ENCODE measurements at places on chromosomes 12 and 14.

GRCh38 chr14:71966528-71966927 lies 34.3 kb downstream of the RGS6 start:
- no peak for DNase-seq

- DNase-seq: no peak
Observed at GRCh38 chr12:11568762-11569478, 80.6 kb upstream of the ETV6 start.

DNA sequence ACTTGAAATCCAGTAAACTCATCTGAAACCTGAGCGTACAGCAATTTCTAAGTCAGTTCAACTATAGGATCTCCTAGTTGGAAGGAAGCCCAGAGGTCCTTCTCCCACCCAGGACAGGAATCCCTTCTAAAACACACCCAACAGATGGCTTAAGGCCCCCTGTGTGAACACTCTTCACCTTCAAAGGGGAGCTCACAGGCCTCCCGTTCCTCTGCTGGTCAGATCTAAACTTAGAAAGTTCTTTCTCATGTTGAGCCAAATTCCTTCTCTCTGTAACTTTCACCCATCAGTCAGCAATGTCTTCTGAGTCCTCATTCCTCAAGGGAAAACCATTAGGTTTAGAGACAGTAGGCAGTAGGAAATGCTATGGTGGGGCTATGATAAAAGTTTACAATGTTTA lies 355.2 kb downstream of the PCNX1 start:
- no peak for DNase-seq

GRCh38 chr14:71094722-71095121 lies 187.5 kb downstream of the PCNX1 start:
- DNase-seq: peak; percentile 32

DNA sequence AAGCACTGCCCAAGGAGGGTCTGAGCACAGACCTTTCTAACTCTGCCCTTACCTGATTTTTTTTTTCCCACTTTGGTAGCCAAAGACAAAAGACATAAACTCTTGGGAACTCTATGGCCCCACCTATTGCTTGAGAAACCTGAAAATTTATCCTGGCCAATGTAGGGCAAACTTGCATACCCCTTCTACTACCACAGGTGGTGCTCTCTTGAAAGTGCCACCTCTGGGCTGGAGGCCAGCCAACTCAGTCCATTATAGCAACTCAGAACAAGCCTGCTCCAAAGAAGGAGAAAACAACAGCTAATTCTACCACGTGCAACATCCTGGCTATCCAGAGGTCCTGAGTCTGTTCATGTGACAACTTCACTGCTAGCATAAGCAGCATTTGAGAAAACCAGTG lies 55.7 kb upstream of the ABCD2 start:
- no peak for DNase-seq

GRCh38 chr12:124497658-124498057 lies 69.8 kb downstream of the NCOR2 start:
- DNase-seq: peak; percentile 61

GRCh38 chr12:21276826-21277225 lies 57.9 kb downstream of the SLCO1A2 start:
- DNase-seq: no peak

DNA sequence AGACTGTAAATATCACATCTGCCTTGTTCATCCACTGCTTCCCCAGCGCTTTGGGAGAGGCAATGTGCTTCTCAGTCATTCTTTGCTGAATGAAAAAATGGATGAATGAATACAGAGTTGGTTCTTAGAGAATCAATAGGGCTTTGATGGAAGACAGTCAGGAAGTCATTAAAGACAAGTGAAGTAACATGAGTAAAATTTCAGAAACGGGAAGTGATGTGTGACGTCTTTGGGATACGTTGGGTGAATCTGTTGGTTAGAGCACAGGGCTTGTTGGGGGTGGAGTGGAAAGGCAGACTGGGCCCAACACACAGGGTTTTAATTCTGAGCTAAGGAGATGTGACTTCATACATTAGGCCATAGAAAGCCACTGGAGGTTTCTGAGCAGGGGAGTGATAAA lies 39.0 kb upstream of the NRXN3 start:
- DNase-seq: no peak

GRCh38 chr12:76413121-76413520 lies 64.9 kb upstream of the BBS10 start:
- no peak for DNase-seq

DNA sequence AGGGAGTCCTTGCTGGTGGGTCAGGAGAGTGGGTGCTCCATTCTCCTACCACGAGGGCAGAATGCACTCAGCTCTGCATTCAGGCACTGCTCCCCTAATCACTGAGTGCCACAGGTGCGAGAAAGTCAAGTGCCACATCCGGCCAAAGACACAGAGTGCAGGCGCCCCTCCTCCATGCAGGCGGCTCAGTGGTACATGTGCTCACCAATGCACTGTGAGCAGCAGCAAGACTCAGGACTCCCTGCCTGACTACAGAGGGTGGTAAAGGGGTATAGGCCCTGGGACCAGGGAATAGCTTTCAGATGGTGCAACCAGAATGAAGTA lies 32.9 kb downstream of the ZFYVE21 start:
- DNase-seq: no peak

- no peak for DNase-seq
Observed at GRCh38 chr14:94903883-94904282, 134.0 kb upstream of the GSC start.

DNA sequence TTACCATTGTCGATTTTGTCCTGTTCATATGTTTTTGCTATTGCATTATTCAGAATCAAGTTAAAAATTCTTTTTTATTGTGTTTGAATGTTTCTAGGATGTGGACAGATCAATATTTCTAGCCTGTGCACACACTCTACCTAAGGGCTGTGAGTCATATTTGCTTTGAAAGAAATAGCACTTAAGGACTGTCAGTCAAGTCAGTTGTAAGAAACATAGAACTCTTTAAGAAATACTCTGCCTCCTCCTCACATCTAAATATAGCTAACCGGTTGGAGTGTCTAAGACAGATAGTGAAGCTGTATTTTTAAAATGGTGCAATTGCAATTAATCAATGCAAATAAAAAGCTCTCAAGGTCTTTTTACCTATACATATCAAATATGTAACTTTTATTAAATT lies 17.9 kb upstream of the MGST1 start:
- no peak for DNase-seq

DNA sequence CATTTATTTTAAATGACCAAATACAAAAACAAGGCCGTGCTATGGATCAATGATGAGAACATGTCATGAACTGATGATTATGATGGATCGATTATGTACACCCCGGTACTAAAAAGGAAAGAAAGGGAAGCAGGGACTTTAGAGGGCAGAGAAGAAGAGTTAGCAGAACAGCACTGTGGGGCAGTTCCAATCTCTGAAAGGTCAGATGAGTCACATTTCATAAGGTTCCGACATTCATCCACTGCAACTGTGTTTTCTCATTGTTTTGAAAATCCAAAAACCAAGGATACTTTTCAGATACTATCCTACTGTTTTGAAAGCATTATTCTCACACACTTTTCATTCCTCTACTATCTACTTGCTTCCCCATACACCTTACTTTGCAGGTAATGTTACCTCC lies 169.3 kb downstream of the STXBP6 start:
- DNase-seq: peak; percentile 54

DNA sequence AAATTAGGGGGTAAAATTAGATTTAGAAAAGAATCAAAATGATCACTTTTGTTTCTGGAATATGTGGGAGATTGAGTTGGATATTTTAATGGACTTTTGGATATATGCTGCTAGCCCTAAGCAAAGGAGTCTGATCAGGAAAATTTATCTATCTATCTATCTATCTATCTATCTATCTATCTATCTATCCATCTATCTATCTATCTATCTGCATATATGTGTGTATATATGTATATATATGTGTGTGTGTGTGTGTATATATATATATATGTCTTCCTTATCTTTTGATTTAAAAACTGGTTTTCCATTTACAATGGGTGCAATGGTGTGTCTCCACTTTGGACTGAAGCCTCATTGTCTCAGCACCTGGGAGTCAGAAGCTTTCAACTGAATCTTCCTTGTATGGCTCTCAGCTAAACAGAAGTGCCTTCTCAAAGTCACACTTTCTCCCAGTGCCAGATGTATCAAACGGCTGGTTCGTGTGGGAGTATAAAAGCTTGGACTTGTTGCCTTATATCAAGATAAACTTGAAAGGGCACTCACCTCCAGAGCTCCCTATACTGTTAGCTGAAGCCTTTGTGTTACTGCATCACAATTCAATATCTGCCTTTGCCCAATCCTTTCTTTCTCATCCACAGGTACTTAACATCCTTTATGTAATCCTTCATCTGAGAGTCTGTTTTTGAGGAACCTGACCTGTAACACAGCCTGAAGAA lies 31.6 kb upstream of the CD69 start:
- peak; percentile 24 for DNase-seq

DNA sequence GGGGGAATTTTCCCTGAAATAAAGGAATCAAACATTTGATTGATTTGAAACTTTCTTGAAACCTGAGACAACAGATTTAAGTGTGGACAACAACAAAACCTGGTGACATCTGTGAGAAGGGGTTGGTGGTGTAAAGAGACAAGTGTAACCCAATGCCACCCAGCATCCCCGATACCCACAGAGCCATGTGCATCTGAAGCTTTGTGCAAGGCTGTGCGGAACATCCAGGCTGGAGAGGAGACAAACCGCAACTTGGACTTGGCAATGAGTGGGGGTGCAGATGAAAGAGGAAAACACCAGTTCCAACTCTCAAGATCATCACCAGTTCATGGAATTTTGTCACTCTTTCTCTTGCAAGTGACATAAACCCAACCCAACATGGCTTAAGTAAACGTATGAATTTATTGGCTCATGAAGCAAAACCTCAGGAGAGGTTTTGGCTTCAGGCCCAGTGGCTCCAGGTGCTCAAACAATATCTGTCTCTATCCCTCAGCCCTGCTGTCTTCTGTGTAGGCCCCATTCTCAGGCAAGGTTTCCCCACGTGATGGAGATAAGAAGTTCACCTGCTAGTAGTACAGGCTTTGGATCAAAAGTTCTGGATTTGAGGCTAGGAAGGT lies 55.2 kb upstream of the NTF3 start:
- no peak for DNase-seq

- peak; percentile 87 for DNase-seq
Observed at GRCh38 chr12:58540480-58541299, 379.6 kb downstream of the LRIG3 start.

- DNase-seq: peak; percentile 27
Observed at GRCh38 chr12:31312431-31312830, 13.5 kb downstream of the SINHCAF start.

- DNase-seq: no peak
Observed at GRCh38 chr14:60304509-60304908, 55.5 kb downstream of the PPM1A start.

DNA sequence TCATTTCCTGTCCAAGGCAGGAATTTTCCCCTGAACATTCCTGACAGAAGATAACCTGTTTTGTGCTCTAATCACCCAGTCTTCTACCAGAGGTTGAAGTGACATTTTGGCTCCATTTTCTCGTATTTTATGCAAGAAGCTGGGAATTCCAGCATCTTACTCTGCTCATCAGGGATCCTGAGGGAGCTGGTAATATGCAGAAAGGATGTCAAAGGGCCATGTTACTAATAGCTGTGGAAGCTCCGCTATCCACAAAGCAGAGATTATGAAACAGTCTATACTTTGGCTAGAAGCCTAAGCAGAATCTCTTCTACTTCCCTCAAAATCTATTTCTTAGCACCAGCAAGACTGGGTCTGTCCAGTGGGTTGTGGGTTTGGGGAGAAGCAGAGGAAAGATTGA lies 613.0 kb downstream of the DIO2 start:
- DNase-seq: peak; percentile 76

DNA sequence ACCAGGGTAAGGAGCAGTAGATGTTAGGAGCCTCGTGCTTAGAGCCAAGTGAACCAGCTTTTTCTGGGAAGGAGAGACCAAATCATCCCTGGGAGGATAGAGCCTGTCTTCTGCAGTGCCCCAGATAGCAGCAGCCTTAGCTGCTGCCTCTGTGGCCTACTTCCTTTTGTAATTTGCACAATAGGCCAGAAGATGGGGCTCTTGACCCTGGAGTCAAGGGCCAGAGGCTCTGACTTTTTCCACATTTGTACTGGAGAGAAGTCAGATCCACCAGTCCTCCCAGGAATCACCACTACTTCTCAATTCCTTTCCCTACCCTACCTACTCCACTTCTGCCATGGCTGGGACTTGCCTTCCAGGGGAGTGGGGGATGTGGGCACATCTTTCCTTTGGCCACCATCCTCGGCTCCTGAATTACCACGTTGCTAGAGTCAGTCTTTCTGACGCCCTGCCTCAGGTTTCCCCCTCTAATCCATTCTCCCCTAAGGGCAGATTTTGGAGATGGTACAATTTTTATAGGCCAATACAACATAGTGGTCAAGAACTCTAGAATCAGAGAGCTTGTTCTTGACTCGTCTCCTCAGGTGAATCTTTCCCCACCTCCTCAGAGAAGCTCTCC lies 3.3 kb upstream of the SLC4A8 start:
- DNase-seq: peak; percentile 67

GRCh38 chr12:80627782-80628181 lies 79.7 kb upstream of the MYF6 start:
- DNase-seq: peak; percentile 97

GRCh38 chr12:116561181-116561821 lies 2.1 kb downstream of the MAP1LC3B2 start:
- no peak for DNase-seq

- peak; percentile 65 for DNase-seq
Observed at GRCh38 chr14:96139879-96140278, 64.8 kb upstream of the BDKRB2 start.

GRCh38 chr12:106114447-106115068 lies 24.2 kb downstream of the NUAK1 start:
- DNase-seq: no peak

- no peak for DNase-seq
Observed at GRCh38 chr14:61923348-61923747, 161.1 kb downstream of the SNAPC1 start.

DNA sequence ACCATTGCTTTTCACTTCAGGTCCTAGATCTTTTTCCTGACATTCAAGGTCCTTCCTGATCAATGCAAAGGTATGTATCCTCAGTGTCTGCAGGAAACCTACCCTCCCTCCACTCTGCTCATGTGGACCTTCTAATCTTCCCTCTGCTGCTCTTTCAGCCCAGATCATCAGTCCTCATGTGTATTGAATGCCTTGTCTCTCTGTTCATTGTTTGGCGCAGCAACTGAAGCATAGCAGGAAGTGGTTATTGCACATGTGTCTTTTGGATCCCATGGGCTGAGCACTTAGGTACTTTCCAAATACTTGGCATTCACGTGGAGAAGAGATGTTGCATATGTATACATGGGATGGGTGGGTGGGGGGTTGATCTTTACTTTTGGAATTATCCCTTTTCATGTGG lies 4.3 kb upstream of the NIN start:
- no peak for DNase-seq

DNA sequence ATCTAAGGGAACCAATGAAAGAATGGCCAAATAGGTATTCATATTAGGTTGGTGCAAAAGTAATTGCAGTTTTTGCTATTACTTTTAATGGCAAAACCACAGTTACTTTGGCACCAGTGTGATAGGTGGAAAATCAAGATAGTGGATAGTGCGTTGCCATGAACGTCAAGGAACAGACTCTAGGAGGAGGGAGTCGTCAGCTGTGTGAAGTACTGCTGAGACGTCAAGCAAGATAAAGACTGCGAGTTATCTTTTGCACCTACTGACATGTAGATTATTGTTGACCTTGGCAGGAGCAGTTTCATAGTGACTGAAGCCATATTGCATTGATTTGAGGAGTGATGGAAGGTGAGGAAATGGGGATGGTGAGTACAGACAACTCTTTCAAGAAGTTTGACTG lies 8.3 kb downstream of the YLPM1 start:
- DNase-seq: no peak
